ENCODE measurements at places on chromosomes 4 and X.

DNA sequence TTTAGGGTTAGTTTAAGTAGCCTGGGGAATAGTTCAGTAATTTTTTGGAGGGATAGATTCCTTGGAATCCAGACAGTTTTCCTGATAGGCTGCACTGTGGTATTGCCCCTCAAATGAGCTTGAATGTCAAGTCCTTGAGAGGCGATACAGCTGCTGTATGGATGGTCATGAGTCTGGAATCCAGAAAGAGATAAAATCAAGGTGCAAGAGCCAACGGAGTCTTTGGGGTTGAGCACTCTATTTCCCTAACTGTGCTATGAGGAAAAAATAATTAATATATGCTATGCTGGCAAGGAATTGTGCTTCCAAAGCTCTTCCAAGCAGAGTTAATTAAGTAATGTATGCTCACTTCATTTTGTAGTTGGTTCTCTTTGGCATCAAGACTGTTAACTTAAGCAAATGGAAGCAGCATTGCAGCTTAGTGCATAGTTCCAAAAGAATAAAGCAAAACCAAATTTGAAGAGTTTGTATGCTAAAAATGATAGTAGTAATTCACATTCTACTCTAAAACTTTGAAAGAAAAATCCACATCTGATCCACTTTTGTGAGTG lies 48.8 kb downstream of the LIMCH1 start:
- no peak for DNase-seq
- no peaks in the 10 kb centered on the region for H3K4me1 ChIP-seq
- H3K4me3 ChIP-seq = no peak overlapping the region
- H3K27me3 ChIP-seq = no peaks in the 10 kb centered on the region

DNA sequence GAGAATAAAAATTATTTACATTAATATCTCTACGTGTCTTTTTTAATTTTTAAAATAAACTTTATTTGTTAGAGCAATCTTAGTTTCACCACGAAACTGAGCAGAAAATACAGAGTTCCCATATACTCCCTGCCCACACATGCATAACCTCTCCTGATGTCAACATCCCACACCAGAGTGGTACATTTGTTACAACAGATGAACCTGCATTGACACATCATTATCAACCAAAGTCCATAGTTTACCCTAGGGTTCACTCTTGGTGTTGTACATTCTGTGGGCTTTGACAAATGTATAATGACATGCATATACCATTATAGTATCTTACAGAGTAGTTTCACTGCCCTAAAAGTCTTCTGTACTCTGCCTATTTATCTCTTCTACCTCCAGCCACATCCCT lies 110.6 kb upstream of the OTUD4 start:
- no peak overlapping the region for H3K4me3 ChIP-seq
- no peaks in the 10 kb centered on the region for H3K36me3 ChIP-seq
- H3K4me1 ChIP-seq = no peaks in the 10 kb centered on the region
- DNase-seq = no peak

DNA sequence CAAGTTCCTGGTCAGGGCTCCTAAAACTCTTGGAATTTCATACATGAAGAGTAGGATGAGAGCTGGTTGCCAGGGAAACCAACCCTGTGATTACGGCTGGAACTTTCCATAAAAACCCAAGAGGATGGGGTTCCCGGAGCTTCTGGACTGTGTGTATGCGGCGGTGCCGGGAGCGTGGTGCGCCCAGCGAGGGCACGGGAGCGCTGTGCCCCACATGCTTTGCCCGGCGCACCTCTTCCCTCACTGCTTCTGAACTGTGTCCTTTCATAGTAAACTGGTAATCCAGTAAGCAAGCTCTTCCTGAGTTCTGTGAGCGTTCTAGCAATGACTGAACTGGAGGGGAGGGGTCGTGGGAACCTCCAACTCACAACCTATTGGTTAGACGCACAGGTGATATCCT lies 152.6 kb downstream of the AFAP1 start:
- H3K27ac ChIP-seq = no peak overlapping the region
- H3K4me1 ChIP-seq = no peaks in the 10 kb centered on the region
- H3K4me3 ChIP-seq = no peak overlapping the region
- no peaks in the 10 kb centered on the region for H3K36me3 ChIP-seq
- H3K27me3 ChIP-seq = no peaks in the 10 kb centered on the region
- no peak for DNase-seq

DNA sequence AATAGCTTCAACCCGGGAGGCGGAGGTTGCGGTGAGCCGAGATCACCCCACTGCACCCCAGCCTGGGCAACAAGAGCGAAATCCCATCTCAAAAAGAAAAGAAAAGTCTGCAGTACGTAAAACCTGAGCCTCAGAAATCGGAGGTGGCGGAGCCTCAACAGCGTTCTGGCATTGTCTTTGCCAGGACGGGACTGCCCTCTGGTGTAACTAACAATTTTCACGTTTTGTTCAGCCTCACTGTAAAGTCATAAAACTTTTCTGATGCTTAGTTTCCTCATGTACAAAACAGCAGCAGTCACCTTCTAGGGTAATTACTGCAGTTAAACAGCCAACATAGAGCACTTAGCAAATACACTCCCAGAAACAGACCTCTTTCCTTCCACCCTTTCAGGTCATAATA lies 121.7 kb downstream of the RBM47 start:
- no peaks in the 10 kb centered on the region for H3K36me3 ChIP-seq
- no peaks in the 10 kb centered on the region for H3K27me3 ChIP-seq
- H3K4me3 ChIP-seq = no peak overlapping the region
- no peak overlapping the region for H3K27ac ChIP-seq

DNA sequence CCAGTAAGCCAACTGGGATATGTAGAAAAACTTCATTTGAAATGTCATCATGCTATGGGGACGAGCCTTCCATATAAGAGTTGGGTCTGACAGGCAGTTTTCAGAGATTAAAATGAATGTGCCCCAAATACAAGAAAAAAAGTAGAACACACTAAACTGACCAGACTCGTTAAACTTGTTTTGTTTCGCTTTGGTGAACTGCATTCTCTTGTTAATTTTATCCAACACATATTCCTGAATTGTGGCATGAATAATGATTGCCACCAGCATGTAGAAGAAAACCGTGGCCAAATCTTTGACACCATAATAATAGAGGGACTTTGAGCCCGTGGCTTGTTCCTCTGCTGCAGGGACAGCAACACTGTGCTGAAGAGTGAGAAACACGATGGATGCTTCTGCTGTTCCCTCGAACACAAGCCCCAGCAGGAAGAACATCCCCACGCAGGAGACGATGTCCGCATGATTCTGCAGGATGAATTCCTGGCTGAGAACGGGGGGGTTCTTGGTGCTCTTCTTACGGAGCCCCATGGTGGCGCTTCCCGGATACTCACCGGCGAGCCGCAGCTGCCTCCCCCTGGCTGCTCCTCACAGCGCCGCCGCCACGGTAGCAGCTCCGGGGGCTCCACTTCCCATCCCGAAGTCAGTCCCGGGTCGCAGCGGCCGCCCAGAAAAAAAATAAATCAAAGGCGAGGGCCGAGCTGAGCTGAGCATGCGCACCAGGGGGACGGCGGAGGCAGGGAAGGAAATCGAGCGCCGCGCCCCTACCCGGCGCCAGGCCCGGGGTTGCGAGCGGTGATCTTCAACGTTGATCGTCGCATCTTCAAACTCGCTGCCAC lies at the start of gene TRAM1L1:
Gene TRAM1L1, minus strand, starts transcription at position 711 of the 836 bp plus-strand sequence. Its CDS starts 183 bp downstream, at position 528.
- no peaks in the 10 kb centered on the region for H3K27me3 ChIP-seq
- H3K36me3 ChIP-seq = no peaks in the 10 kb centered on the region
- peak within 1 kb of the TSS; percentile 55 for H3K27ac ChIP-seq

- no peaks in the 10 kb centered on the region for H3K36me3 ChIP-seq
- peak; percentile 73 for DNase-seq
- H3K4me3 ChIP-seq = peak within 1 kb of the TSS; percentile 34
- H3K4me1 ChIP-seq = no peaks in the 10 kb centered on the region
- H3K27me3 ChIP-seq = peaks cover 30% of the 10 kb centered on the region
Observed at GRCh38 chrX:86148024-86148511, at the start of gene DACH2. Gene DACH2, plus strand, starts transcription at chrX:86148451.

GRCh38 chr4:56743550-56743949 lies 62.5 kb upstream of the HOPX start:
- no peak for DNase-seq
- no peak overlapping the region for H3K4me3 ChIP-seq
- no peaks in the 10 kb centered on the region for H3K36me3 ChIP-seq
- no peaks in the 10 kb centered on the region for H3K4me1 ChIP-seq
- no peaks in the 10 kb centered on the region for H3K27me3 ChIP-seq

DNA sequence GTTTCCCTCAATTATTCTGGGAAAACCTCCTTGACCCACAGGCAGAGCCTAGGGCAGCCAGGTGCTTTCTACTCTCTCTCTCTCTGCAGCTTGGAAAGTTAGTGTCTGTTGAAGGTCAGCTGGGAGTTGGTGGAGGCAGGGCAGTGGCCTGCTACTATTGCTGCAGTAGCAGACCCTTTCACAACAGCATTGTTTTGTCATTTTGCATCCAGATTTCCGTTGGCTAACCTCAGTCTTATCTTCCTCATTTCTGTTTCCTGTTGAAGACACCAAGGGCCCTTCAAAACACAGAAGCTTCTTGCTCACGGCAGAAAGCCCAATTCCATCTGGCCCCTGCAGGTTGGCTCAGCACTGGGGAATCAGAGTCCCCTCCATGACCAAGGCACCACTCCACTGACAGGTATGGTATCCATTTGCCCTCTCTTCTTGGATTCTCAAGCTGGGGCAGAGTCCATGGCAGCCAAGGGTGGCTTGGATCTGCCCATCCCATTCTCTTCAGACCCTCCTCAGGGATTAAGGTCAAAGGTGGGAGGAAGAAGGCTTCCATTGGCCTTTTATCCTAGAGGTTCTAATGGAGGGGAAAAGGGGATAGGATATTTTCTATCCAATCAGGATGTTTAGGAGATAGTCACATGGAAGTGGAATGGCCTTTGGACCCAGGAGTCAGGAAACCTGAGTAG lies 24.6 kb downstream of the VSIG4 start:
- H3K4me3 ChIP-seq = no peak overlapping the region
- DNase-seq = no peak
- H3K27ac ChIP-seq = no peak overlapping the region
- H3K27me3 ChIP-seq = no peaks in the 10 kb centered on the region
- no peaks in the 10 kb centered on the region for H3K36me3 ChIP-seq

DNA sequence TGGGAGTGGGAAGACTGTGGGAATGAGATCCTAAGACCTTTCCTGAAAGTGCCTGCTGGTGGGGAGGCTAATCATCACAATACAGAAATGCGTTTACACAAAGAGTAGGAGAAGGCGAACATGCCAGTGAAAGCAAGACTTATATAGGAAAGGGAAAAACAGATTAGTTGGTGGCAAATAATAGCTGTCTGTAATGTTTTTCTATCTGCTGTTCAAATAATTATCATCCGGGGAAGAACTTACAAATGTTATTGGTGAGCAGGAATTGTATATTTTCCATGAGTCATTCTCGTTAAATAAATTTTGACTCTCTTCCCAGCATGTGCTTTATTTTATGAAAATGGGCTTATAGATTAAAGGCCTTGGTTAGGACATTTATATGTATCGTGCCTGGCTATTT lies 196.5 kb downstream of the ARHGAP10 start:
- H3K27me3 ChIP-seq = no peaks in the 10 kb centered on the region
- no peaks in the 10 kb centered on the region for H3K36me3 ChIP-seq
- H3K27ac ChIP-seq = no peak overlapping the region
